Right atrium auricular region (tissue), 2 donors: ENCODE measurements at places on chromosomes 12 and 14. TPM values are rescaled to one million over a fixed set of nuclear protein-coding genes. Genes with fewer than 3 reads are reported as not detected.
A peak's percentile ranks its signal among the peaks of the same experiment; 100 is the strongest.

GRCh38 chr14:34398024-34398423, 64.0 kb downstream of the SPTSSA start:
- no peak for DNase-seq

DNA sequence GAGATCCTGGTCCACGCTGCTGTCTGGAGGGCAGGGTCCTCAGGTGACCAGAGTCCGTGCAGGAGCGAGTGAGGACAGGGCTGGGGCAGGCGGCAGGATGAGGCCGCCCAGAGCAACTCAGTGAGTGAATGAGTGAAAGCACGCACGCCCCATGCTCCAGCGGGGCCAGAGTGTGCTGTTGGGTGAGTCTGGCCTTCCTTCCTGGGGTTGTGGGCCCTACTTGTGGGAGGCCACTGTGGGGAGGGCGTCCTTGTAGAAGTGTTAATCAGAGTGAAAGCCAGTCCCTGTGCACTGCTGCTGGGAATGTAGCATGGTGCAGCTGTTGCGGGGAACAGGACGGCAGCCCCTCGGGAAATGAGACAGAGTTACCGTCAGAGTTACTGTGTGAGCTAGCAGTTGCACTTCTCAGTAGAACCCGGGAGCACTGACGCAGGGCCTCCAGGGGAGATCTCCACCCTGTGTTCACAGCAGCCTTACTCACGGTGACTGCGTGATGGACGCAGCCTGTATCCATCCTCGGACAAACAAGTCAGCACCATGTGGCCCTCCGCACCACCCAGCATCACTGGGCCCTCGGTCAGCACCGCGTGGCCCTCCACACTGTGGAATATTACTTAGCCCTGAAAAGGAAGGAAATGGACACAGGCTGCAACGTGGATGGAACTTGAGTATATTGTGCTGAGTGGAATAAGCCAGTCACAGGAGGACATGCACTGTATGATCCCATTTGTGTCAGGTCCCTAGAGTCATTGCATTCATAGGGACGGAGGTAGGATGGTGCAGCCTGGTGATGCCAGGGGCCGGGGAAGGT, 22.1 kb downstream of the PACS2 start:
- DNase-seq, result no peak

GRCh38 chr14:95522116-95522515, 5.7 kb upstream of the SYNE3 start:
- DNase-seq, result peak; percentile 58

DNA sequence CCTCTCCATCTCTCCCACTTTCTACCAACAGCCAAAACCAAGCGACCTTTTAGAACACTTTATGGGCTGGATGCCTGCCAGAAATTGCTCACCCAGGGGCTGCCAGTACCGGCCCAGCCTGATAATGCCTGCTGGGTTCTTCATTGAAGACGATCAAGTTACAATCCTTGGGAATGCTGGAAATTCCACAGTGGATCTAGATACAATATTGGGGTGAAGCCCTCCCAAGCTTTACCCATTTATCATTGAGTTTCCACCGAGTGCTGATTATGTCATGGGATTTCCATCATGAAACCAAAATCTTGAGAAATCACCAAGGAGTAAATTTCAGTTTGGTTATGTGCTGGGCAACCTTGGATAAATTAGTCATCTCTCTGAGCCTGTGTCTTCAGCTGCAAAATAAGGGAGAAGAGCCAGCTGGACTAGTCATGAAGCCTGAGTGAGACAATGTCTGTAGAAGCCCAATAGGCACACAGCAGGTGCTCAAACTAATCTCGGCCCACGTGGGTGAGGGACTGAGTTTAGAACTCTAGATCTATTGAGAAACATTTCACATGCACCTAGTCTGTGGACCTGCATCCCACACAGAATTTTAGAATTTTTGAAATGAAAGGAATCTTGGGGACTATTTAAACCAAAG, 75.5 kb upstream of the CLMN start:
- DNase-seq, result no peak

- no peak for DNase-seq
These were observed 19.6 kb upstream of the HDAC7 start for GRCh38 chr12:47839214-47839876.

DNA sequence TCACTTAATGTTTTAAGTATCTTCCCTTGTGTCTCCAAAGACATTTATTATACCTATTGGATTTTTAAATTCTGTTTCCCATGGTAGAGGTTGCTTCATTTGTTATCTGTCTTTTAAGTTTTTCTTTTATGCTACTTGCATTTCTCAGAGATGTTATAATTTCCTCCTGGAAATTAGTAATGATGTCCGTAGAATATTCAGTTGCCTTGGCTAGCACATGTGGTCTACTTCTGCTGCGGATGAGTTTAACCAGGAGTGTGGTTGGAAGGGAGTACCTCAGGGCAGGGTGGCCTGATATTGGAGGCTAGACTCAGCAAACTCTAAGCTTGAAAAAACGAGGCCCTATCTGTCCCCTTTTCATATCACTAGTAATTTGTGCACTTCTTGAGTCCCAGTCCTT, 8.8 kb upstream of the EVL start:
- DNase-seq, result no peak

DNA sequence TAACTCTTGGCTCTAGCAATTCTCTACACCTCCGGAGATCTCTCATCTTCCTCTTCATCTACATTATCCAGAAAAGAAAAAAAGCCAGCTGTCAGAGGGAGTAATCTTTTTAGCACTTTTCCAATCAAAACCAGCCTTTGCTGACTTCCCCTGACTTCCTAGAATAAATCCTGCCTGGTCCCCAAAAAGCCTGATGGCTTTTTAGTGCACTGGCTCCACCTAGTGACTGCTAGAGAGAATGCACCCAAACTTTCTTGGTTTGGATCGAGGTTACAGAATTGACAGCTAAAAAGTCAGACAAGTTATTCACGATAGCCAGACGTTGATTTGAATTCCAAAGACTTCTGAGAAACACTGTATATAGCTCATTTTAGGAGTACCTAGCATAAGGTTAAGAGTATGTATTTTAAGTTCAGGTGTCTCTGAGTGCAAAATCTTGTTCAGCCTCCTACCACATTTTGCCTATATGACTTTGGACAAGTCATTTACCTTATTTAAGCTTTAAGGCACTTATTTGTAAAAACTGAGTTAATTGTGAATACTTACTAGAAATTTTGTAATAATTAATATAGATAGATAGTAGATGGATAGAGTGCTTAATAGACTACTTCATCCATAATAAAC, 185.7 kb upstream of the GRIN2B start:
- peak; percentile 61 for DNase-seq

DNA sequence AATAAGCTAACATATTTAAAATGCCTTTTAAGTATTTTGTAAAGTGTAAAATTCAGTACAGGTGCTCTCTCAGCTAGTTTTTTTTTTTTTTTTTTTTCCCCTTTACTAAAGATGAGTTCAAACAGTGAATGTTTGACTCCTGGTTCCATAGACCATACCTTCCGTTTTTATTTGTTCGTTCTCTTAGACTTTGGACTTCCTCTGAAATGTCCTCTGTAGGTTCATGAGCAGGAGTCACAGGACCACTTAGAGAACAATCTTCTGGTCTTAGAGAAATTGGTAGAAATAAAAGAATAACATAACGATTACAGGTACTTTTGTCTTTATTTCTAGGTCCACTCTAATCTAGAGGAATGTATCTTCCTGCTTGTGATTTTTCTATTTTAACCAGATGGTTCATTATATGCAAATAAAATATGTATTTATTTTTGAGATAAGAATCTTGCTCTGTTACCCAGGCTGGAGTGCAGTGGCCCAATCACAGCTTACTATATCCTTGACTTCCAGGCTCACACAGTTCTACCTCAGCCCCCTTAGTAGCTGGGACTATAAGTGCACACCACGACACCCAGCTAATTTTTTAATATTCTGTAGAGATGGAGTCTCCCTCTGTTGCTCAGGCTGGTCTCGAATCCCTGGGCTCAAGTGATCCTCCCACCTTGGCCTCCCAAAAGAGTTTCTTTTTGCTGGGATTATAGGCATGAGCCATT, 25.8 kb downstream of the STYX start:
- DNase-seq, result no peak

DNA sequence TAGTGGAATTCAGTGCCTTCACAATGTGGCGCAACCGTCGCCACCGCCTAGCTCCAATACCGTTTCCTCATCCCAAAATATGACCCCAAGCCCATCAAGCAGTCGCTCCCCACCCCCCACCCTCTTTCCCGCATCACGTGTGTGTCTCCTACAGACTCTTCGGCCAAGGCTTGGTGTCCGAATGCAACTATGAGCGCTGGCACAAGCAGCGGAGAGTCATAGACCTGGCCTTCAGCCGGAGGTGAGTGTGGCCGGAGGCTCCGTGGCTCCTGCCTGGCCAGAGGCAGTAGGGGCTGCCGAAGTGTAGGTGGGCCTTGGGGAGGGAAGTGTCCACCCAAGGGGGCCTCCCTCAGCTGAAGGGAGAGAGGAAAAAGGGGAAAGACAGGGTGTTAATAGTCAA, 15.8 kb downstream of the CYP46A1 start:
- peak; percentile 1 for DNase-seq

DNA sequence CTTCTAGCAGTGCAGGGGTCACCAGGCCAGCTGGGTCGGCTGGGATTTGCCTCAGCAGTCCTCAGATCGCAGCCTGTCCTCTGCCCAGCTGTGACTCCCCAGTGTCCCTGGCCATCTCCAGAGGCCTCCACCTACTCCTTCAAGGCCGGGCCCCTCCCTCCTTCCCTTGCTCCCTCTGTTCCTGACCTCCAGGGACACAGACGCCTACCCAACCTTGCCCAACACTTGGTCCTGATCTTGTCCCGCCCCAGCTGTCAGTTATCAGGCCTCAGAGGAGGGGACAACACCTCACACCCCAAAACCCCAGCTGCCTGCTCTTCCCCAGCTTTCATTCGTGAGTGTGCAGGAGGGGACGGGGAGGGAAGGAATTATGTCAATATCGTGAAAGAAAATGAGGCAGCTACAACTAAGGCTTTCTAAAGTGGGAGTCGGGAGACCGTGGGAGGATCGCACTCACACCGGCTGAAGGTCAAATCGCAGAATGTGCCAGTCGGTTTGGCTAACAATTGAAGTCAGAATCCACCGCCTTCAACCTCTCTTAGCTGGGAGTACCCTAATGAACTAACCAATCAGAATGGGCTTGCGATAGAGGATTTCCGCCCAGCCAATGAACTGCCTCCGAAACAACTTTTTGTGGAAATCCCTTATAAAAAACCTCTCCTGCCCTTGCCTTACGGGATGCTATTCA, 9.4 kb upstream of the PLBD2 start:
- DNase-seq, result no peak

PMCH gene
- total RNA-seq, result not detected

SLC8B1 gene
- 18.8 TPM for total RNA-seq

CLEC2A gene
- not detected for total RNA-seq

KLHDC1 gene
- total RNA-seq, result 5.5 TPM
